ENCODE measurements at places on chromosomes 13 and 19.

- DNase-seq: no peak
Measured at GRCh38 chr13:45292176-45292575, 48.8 kb downstream of the TPT1 start.

DNA sequence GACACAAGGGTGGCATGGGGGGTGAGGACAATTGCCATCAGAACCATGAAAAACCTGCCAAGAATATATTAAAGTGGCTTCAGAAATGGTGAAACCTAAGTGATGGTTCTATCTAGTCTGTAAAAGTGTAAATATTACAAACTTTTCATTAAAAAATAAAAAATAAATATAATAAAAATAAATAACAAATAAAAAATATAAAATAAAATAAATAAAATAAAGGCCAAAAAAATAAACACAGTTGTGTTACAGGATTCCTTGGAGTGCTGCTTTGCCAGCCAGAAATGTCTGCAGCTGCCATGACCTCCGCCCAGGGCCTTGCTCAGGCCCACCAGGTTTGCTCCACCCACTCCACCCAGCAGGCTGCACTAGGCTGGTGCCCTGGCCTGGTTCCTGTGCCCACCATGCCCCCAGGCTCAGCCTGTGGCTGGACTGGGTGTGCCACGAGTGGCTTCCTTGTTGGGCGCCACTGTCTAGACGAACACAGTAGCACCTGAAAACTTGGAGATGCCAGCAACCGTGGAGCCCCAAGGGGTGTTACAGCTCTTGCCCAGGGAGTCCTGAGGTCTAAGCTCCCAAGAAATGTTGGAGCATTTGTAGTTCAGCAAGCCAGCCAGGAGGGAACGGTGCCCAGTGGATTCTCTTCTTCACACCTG is 20.9 kb downstream of the CCDC70 start:
- DNase-seq: no peak

DNA sequence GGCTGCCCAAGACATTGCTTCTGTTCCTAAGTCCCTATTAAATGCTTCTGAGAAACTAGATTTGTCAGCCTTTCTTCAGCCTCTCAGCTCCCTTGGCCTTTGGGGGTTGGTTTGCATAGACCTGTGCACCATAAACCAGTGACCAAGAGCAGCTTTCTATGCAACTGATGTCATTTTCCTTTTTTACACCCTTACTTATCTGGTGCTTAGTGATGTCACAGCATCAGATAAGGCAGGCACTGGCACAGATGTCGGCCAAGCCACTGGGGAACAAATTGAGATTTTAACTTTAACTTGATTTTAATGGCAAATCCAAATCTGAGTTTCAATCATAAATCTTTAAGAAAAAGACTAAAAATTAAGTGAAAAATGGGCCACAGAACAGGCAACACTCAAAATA is 59.8 kb downstream of the RUBCNL start:
- no peak for DNase-seq

DNA sequence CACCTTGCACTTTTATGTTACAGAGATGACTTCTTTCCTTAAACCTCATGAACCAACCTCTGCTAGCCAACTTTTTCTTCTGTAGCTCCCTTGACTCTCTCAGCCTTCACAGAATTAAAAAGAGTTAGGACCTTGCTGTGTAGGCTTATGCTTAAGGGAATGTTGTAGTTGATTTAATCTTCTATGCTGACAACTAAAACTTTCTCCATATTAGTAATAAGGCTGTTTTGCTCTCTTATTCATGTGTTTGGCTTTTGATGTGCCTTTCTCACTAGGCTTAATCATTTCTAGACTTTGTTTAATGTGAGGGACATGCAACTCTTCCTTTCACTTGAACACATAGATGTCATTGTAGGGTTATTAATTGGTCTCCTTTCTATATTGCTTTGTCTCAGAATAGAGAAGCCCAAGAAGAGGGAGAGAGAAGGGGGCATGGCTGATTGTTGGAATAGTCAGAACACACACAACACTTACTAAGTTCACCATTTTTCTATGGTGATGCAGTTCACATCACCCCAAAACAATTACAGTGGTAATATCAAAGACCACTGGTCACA is 509.5 kb downstream of the UQCRFS1 start:
- no peak for DNase-seq

GRCh38 chr13:43831088-43831487 is 44.3 kb upstream of the ENOX1 start:
- DNase-seq: no peak

DNA sequence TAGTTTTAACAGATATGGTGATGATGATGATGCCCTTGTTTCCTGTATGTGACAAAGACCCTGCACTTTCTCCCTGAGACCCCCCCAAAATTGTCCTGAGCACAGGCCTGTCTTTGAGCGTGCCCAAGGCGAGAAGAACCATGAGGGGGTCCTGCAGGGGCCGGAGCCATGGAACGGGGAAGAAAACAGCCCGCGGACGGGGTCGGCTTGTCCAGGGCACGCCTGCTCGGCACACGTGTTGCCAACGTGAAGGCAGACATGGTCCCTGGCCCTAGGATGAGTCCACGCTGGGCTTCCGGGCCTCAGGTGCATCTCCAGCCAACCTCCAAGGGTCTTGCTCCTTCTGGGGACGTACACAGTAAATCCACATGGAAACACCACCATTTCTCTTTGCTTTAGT is 90.8 kb downstream of the SLC7A1 start:
- no peak for DNase-seq

DNA sequence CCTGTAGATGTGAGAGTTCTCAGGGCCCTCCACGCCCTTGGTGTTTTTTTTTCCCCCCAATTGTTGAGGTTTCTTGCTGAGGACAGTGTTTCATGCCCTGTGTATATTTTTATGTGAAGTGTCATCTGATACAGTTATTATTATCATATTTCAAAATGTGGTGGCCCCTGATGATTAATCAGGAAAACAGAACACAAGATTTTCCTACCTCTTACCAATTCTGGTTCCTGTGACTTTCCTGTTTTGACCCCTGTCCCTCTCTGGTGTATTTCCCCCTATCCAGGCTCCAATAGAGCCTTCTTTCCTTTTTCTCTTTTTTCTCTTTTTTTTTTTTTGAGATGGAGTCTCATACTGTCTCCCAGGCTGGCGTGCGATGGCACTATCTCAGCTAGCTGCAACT is 642 bp downstream of the PSG8 start:
- no peak for DNase-seq

DNA sequence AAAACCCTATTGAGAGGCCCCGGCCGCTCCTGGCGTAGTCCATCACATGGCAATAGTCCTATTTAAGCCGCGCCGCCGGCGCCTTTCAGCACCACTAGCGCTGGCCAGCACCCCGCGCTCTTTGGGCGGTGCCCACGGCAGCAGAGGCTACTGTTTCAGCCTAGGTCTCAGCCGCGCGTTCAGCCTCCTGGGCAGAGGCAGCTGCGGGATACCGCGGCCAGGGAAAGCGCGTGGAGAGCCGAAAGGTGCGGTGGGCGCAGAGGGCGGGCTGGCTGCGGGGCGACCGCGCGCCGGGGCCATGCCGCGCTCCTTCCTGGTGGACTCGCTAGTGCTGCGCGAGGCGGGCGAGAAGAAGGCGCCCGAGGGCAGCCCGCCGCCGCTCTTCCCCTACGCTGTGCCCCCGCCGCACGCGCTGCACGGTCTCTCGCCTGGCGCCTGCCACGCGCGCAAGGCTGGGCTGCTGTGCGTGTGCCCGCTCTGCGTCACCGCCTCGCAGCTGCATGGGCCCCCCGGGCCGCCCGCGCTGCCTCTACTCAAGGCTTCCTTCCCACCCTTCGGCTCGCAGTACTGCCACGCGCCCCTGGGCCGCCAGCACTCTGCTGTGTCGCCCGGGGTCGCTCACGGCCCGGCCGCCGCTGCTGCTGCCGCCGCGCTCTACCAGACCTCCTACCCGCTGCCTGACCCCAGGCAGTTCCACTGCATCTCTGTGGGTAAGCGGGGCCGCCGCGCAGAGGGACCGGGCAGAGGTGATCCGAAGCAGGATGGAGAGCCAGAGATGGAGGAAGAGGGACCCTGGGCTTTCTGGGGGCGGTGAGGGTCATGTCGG is at the start of gene GSX1:
Gene GSX1, plus strand, starts transcription at position 91 of the 826 bp plus-strand sequence. Its CDS starts 208 bp downstream, at position 299.
- DNase-seq: peak; percentile 35
